Dorsolateral prefrontal cortex (tissue), 122 donors: ENCODE measurements at places on chromosomes 2 and 18.

DNA sequence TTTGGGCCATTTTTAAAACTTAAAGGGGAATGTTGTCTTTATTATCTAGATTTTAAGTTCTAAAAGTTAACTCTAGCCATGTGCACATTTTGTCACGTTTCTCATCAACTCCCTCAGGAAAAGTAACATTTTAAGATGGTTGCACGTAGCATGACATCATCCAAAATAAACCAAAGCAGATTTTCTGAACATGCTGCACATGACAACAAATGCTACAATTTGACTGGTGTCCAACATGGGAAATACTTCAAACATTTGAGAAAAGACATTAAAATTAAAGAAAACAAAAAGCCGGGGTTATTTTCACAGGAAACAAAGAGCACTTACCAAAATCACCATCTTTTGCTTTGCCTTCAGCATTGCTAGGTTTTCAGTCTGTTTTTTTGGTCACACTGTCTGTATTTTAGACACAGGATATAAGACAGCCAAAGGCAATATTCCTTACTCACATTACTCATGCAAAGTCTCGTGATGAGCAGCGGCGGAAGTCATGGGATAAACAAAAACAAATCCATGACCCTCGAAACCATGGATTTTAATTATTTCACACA is 51.3 kb upstream of the RND3 start:
- DNase-seq, result no peak

DNA sequence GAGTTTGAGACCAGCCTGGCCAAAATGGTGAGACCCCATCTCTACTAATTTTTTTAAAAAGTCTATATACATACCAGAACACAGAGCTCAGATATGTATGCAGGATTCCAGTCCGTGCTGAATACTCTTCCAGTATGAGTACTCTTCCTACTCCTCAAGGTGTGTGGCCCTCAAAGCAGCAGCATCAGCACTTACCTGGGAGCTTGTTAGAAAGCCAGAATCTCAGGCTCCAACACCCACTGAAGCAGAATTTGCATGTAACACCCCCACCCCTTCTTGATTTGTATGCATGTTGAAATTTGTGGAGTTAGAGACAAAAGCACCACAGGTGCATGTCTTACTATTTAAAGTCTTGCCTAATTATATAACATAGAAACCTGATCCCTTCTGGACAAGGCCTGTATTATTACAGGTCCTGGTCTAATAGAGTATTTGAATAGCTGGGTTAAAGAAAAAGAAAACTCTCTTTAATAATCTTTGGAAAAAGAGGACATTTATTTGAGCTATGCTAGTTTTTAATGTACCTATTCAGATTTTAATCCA is 50.3 kb upstream of the NFE2L2 start:
- no peak for DNase-seq

- DNase-seq, result no peak
Measured at GRCh38 chr2:53131416-53131815, 636.2 kb upstream of the CHAC2 start.

- DNase-seq, result no peak
Measured at GRCh38 chr2:106147159-106147558, 46.9 kb downstream of the UXS1 start.

DNA sequence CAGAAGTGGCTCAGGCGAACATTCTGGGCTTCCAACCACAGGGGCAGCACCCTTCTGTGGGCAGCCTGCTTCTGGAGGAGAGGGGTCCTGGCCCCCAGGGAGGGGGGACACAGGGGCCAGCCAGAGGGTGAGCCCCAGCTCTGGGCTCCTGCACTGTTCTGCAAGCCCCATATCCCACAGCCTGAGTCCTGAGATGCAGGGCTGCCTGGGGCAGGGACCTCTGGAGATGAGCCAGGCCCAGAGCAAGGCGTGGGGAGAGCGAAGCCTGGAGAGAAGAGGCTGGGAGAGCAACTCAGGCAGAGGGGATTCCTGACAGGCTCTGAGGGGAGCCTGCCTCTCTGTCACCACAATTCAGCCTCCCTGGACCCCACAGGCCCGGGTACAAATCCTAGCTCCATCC is 13.5 kb upstream of the PRSS56 start:
- no peak for DNase-seq

DNA sequence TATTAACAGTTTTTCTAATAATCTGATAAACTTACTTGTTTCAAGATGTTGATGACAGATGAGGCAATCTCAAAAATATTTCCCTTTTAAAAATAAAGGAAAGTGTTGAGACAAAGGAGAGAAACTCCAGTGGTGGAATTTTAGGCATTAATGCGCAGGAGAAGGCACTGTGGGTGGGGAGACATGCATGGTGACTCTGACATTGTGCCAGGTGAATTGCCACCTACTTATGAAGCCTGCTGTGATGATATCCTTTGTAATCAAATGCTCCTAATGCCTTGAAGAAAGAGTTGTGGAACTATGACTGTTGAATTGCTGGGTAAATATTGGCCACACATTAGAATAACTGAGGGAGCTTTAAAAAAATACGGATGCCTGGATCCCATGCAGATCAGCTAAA is 101.4 kb downstream of the PLA2R1 start:
- no peak for DNase-seq

DNA sequence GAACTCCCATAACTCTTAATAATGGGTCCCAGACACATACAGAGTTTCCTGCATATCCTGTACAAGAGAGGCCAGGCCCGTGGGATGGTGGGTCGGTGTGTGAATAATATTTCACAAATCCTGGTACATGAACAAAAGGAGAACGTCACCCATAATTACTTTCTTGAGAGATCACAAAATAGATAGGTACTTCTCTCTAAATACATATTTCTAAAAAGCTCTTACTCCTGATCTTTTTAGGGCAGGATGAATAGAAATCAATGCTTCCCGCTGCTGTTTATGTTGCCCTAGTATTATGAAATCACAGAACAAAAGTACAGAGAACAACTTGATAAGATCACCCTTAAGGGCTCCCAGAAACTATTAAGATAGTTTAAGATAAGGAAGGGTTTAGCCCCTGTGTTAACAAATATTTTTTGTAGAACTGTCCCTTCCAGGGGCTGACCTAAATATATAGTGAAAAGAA is 5.4 kb downstream of the IRS1 start:
- no peak for DNase-seq

- no peak for DNase-seq
Measured at GRCh38 chr2:210752532-210752931, 196.1 kb downstream of the CPS1 start.

GRCh38 chr2:50207881-50208280 is 824.1 kb downstream of the NRXN1 start:
- no peak for DNase-seq

DNA sequence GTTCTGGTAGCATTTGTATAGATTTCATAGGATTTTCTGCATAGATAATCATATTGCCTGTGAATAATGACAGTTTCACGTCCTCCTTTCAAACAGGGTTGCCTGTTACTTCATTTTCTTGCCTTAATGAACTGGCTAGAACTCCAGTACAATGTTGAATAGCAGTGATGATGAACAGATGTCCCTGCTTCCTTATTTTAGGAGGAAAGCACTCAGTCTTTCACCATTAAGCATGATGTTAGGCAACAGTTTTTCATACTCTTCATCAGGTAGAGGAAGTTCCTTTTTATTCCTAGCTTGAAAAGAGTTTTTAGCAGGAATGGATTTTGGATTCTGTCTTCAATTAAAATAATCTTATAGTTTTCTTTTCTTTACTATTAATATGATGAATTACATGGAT is 39.7 kb downstream of the C2orf76 start:
- no peak for DNase-seq

- DNase-seq, result no peak
Measured at GRCh38 chr2:6872394-6872793, 5.2 kb upstream of the RSAD2 start.

DNA sequence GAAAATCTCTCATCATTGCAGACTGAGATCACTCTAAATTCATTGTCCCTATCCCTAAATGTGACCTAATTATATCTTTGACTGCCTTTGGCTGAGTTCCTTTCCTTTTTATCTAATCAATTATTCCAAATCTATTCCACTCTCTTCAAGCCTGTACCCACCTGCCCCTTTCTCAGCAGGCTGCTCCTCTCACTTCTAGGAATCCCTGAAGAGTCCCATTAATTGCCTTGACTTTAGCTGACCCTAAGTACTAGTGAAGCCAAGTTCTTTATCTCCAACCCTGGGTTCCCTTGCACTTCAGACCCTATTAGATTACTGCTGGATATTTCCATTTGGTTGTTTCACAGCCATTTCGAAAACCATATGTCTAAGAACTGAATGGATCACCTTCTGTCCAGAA is 102.8 kb downstream of the GREB1L start:
- DNase-seq, result no peak

- DNase-seq, result no peak
Measured at GRCh38 chr2:239012936-239013677, 165.2 kb downstream of the TWIST2 start.

DNA sequence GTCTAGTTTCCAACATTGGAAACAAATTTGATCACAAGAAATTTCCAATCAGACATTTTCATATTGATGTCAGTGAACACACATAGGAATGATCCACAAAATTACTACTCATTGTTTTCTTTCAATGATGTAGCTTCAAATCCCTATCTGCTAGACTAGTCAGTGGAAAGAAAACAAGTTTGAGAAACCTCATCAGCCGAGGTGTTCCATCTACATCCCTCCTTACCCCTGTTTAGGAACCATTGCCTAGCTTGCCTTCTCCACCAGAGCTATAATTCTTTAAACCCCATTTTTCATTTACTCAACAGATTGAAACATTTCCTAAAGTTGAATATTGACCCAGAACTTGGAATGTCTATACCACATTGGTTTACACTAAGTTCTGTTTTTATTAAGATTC is 45.3 kb downstream of the HNMT start:
- no peak for DNase-seq

- DNase-seq, result no peak
Measured at GRCh38 chr18:2891526-2892431, 45.0 kb downstream of the EMILIN2 start.

DNA sequence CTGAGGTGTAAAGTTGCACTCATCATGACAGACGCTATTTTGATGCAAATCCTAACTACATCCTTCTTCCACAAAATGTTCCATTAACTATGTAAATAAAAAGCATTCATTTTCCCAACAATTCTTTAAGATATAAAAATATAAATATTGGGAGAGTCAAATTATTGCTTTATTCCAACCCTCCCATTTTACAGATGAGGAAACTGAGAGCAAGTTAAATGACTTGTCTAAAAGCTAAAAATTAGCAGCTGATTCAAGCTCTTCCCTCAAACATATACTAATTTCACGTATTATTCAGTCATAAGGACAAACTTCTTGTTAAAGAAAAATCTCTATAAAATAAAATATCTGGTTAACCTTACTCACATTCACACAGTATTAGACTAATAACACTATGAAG is 16.8 kb downstream of the KDSR start:
- no peak for DNase-seq

DNA sequence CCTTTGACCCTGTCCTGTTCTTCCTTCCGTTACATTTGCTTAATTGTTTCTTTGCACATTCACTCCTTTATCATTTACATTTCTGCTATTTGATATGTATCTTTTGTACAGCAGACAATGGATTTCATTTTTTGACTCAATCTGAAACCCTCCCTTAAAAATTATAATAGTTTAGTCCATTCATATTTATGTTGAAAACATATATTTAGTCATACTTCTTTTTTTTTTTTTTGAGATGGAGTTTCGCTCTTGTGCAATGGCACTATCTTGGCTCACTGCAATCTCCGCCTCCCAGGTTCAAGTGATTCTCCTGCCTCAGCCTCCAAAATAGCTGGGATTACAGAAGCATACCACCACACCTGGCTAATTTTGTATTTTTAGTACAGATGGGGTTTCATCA is 95.3 kb upstream of the TGFA start:
- DNase-seq, result no peak

DNA sequence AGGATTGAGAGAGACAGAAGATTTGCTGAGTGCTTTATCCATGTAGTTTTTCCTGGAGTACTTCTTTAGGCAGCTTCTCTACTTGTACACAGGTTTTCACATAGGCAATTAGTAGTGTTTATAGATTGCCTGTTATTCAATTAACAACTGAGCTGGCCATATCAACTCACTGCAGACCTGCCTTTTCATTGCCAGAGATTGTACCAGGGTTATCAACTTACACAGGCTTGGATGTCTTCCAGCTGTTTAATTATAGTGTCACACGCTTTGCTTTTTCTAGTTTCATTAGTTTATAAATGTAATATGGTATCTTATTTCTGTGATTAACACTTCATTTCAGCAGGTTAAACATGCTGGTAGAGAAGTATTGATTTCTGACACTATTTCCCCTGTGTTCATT is 125.9 kb downstream of the GPD2 start:
- no peak for DNase-seq

GRCh38 chr2:217997510-217997909 is 5.3 kb downstream of the TNS1 start:
- no peak for DNase-seq

GRCh38 chr18:78996741-78997490 is 17.3 kb downstream of the SALL3 start:
- no peak for DNase-seq

DNA sequence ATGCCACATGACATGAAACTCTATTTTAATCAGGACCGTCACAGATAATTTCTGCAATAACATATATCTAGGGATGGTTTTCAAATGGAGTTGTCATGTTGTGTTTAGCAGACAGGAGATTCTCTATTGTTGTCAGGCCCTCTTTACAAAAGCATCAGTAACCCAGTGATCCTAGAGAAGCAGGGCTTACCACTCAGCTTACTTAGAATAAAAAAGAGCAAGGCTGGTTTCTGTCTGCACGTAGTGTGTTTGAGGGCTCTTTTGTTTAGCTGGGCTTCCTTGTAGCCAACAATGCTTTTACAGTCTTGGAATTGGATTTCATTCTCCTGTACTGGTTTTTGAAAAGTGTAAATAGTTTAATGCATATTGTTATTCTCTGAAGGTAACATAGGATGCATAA is 210.5 kb upstream of the NRP2 start:
- no peak for DNase-seq

DNA sequence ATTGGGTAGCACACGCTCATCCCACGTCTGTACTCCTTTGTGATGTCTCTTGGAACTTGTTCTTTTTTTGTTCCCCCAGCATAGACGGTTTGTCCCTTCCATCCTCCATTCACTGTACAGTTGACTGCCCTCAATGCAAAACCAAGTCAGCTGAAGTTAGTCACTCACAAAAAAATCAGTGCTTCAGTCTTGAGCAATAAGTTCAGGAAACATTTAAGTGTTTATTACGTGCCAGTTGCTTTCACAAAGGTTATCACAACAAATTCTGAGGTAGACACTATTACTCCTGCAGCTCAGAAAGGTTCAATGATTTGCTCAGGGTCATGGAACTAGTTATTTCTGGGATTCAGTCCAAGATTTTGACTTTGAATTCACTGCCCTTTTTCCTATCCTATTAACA is 102.2 kb downstream of the PDE1A start:
- no peak for DNase-seq

DNA sequence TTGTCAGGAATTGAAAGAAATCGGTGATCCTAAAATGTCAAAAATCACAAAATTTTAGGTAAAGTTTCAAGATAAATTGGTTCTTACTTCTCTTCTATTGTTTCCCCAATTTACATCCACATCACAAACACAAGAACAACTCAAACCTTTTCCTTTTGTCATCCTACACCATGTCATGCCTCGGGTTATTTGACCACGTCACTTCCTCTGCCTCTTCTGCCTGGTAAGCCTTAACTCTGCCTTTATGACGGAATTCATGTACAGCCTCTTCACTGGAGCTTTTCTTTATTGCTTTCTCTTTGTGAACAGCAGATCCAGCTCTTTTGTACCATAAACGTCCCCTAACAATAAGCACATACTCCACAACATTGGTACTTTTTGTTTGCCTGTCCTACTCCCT is 258.0 kb downstream of the DPP10 start:
- no peak for DNase-seq

GRCh38 chr2:65678779-65679391 is 246.5 kb upstream of the SPRED2 start:
- no peak for DNase-seq

- no peak for DNase-seq
Measured at GRCh38 chr18:48896875-48897511, 53.8 kb downstream of the SMAD7 start.
